CD8-positive, alpha-beta T cell (primary cell): ENCODE measurements at places on chromosomes 1 and 21.
A peak's percentile ranks its signal among the peaks of the same experiment; 100 is the strongest.

GRCh38 chr1:13782634-13783360, 82.8 kb downstream of the PRDM2 start:
- DNase-seq, result no peak

DNA sequence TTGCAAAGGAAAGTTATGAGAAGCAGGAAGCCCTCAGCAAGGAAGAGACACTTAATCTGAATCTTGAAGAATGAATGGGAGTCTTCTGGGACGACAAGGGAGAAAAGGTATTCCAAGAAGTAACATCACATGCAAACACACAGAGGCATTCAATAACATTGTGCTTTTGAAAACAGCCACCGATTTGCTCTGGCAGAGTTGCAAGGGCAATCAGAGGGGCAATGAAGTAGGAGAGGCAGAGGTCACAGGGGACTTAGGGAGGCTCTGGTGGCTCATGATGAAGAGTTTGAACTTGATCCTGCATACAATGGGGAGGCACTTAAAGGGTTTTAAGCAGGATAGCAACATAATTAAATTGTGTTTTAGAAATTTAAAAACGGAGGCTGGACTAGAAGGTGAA, 107.7 kb downstream of the DDX20 start:
- DNase-seq, result no peak

DNA sequence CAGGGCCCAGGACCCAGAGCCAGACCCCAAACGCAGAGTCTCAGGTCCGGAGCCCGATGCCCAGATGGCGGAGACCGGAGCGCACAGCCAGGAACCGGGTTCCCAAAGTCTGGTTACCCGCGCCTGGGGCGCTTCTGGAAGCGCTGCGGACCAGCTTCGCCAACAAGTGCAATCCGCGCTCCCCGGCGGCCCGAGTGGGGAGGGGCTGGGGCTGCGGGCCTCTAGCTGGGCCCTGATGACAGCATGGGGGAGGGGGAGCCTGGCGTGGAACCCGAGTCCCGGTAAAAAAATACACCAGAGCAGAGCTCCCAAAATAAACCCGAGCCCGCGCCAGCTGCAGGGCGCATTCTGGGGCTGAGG, 494 bp downstream of the NT5C1A start:
- DNase-seq, result no peak

DNA sequence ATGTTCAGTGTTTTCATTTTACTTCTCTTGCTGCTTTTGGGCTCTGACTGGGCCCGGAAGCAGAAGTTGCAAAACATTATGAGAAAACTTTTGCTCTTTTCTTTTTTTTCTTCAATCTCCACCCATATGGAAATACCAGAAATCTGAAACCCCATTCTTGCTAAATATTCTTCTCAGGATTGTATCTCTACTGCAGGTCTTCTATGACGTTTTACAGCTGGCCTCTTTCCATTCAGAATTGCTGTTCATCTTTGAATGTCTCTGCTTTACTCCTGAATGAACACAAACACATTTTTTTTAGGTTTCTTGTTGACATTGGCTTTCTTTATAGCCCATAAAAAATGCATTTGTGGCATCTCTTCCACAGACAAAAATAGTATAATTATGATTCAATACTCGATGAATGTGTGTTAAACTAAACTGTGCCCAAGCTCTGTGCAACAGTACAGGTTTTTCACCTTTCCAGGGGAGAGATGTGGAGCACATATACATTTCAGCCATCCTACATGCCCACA, 18.8 kb downstream of the PTPRC start:
- DNase-seq, result no peak

DNA sequence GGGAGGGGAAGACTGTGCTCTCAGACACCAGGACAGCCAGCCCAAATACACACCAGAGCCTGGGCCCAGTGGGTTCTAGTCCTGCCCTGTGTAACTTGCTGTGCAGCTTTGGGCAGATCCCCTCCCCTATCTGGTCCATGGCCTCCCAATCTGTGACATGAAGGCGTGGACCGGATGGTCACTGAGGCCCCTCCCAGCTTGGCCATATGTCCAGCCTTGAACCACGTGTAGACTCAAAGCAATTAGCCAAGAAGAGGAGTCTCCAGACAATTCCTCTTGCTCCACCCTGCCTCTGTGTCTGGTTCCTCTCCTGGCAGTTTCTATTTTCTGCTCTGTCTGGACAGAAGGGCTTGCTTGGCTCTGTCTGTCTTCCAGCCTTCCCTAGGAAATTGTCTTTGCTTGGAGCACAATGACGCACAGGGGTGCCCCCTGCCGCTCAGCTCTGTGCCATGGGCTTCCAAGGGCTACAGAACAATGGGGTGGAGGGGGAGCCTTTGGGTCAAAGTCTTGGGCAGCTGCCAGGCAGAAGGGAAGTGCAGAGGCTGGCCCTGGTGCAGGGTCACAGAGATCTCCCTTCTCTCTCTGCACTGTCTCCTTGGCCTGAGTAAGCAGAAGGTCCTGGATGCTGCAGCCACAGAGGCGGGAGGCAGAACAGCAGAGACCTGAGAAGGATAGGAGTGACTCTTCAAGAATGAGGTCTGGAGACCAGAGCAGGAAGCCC, 66.1 kb downstream of the TENT5C start:
- peak; percentile 36 for DNase-seq

DNA sequence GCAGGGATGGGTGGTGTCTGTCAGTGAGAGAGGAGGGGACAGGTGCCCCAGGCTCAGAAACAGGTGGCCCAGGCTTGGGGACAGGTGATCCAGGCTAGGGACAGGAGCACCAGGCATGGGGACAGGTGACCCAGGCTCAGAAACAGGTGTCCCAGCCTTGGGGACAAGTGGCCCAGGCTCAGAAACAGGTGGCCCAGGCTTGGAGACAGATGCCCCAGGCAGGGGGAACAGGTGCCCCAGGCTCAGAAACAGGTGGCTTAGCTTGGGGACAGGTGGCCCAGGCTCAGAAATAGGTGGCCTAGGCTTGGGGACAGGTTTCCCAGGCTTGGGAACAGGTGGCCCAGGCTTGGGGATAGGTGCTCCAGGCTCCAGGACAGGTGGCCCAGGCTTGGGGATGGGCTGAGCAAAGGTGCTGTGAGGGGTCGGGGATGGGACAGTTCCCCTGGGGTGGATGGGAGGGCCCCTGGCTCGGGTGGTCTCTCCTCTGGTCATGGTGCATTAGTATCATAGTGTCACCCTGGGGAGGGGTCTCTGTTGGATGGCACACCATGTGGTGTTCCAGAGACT, 87.7 kb upstream of the C1orf174 start:
- no peak for DNase-seq

- DNase-seq, result no peak
These were observed 1287.3 kb upstream of the ADGRL4 start for GRCh38 chr1:80293818-80294217.

- no peak for DNase-seq
These were observed 27.3 kb downstream of the ZNF691 start for GRCh38 chr1:42873670-42874069.

DNA sequence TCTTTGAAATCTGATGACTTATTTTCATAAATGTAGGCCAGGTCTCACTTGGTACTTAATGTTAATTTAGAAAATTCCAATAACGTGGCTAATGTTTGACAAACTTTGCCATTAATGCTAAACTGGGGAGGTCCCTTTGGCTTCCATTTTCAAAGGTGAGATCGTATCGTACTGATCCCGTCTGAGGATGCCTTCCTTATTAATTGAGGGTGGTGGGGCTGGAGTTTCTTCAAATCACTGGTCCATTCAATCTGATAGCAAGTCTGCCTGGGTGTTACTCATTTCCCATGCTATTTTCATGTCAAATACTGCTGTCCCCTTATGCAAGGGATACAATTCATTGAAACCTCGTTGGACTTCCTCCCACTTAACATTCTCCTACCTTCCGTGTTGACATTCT, 327.1 kb downstream of the DISC1 start:
- no peak for DNase-seq

GRCh38 chr1:82843876-82844275, 1043.1 kb downstream of the ADGRL2 start:
- no peak for DNase-seq

DNA sequence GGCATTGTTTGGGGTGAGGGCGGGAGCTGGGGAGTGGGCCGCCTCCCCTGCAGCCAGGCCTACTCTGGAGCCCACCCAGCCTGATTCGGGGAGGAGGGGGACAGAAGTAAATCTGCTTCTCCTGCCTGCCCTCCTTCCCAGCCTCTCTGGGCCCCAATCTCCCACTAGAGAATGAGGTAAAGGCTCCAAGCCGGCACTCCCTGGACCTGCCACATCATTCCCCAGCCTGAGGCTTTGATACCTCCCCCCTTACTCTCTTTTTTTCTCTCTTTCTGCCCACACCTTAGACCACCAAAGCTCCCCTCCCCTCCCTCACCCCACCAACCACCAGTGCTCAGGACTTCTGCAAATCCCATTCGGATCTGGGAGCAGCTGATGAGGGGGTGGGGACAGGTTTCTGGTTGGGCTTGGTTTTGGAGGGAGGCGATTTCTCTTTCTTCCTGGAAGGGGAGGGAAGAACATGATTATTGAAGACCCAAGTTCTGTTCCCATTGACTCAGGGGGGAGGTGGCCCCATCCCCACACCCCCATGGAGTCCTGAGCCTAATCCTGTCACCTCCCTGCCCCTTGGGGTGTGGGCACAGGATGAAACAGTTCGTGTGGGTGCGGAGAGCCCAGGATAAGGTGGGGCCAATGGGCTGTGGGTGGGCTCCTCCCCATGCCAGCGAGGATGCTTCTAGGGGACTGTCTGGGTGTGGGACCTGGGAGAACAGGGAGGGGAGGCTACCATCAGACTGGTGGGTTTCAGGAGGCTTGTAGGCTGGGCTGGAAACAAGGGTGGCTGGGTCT, 1.3 kb downstream of the MAP7D1 start:
- DNase-seq, result no peak

GRCh38 chr1:193156117-193156821, 30.1 kb downstream of the B3GALT2 start:
- no peak for DNase-seq

- no peak for DNase-seq
These were observed 40.4 kb downstream of the EIF2B3 start for GRCh38 chr1:44945967-44946366.

DNA sequence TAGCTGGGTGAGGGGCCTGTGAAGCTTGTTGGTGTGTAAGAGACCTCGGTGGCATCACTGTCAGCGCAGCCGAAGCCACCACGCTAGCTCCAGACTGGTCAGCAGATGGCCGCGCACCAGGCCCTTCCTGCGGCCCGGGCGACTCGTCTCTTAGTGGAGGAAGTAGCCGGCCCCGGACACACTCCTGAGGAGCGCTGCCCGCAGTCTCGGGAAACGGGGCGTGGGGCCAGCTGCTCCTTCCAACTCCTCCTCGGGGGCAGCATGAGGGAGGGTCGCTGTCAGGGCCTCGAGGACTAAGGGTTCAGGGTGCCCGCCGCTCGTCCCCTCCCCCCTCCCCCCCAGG, 20.4 kb downstream of the H3-3A start:
- DNase-seq, result no peak

DNA sequence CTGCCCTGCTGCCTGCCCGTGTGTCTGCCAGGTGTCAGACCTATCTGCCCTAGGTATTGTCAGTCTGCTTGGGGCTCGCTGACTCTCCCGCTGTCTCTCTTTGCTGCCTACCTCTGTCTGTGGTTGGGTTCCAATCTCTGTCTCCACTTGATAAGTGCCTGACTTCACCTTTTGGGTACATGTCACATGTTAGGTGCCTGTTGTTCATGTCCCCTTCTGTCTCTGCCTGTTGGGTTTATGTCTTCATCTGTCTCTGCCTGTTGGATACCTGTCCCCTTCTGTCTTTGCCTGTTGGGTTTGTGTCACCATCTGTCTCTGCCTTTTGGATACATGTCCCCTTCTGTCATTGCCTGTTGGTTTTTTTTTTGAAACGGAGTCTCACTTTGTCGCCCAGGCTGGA, 14.6 kb downstream of the RPS6KA1 start:
- DNase-seq, result no peak

GRCh38 chr21:38208118-38208517, 48.7 kb upstream of the KCNJ15 start:
- DNase-seq, result no peak

- no peak for DNase-seq
These were observed 3.1 kb upstream of the EGLN1 start for GRCh38 chr1:231424950-231425805.

GRCh38 chr1:242205622-242206489, 207.0 kb upstream of the MAP1LC3C start:
- no peak for DNase-seq

- DNase-seq, result no peak
These were observed 308.8 kb downstream of the SMYD3 start for GRCh38 chr1:246198115-246198816.

- no peak for DNase-seq
These were observed 89.5 kb downstream of the KCNN3 start for GRCh38 chr1:154780541-154780940.

DNA sequence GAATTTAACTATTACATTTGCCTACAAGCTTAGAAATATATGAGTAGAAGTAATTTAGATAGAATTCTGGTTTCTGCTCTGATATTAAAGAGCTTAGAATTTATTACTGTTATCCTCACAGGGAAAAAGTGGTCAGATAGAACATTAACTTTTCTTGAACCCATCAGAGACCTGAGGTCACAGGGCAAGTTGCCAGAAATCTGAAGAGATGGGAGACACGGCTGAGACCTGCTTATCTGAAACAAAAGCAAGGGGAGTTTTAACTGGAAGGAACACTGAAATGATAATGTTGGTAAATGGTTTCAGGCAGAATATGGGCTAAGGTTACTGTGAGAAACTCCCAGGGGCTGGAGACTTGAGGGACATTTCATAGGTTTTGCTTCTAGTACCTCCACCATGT, 28.0 kb upstream of the USP25 start:
- DNase-seq, result no peak

GRCh38 chr1:7315316-7315715, 455.8 kb upstream of the VAMP3 start:
- no peak for DNase-seq

GRCh38 chr1:108531444-108531843, 28.5 kb upstream of the EEIG2 start:
- DNase-seq, result no peak

DNA sequence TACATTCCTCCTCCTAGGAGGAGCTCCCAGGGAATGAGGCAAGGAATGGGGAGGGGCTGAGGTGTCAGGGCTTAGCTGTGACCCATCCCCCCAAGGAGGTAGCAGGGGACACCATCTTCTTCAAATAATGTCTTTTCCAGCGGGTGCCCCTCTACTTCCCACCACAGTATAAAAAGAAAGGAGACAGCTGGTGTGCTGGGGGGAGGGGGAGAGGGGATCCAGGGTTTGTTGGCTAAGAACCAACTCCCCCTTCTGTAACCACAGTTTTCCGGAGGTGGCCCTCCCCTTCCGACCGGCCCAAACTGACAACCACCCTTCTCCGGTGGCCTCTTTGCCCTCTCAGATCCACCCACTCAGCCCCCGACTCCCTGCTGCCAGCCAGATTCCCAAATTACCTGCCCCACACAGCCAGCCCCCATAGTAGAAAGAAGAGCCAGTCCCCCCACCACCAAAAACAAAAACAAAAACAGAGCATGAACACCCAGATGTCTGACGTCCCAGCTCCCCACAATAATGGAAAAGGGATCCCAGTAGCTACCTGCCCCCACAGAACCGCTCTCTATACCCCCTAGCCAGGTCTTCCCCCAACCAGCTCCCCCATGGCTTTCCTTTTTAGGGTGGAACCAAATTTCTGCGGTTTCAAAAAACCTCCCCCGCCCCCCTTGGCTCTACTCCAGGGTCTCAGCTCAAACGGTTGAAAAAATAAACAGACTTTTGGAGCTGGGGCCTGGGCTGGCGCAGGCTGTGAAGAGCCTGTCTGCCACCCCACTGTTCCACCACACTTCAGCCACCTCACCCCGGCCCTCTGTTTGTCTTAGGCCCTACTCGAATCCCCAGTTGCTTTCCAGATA, 2.1 kb downstream of the ARHGEF2 start:
- DNase-seq, result peak; percentile 84
